ENCODE measurements at places on chromosomes 16 and 17. TPM values are rescaled to one million over a fixed set of nuclear protein-coding genes. Genes with fewer than 3 reads are reported as not detected.

DNA sequence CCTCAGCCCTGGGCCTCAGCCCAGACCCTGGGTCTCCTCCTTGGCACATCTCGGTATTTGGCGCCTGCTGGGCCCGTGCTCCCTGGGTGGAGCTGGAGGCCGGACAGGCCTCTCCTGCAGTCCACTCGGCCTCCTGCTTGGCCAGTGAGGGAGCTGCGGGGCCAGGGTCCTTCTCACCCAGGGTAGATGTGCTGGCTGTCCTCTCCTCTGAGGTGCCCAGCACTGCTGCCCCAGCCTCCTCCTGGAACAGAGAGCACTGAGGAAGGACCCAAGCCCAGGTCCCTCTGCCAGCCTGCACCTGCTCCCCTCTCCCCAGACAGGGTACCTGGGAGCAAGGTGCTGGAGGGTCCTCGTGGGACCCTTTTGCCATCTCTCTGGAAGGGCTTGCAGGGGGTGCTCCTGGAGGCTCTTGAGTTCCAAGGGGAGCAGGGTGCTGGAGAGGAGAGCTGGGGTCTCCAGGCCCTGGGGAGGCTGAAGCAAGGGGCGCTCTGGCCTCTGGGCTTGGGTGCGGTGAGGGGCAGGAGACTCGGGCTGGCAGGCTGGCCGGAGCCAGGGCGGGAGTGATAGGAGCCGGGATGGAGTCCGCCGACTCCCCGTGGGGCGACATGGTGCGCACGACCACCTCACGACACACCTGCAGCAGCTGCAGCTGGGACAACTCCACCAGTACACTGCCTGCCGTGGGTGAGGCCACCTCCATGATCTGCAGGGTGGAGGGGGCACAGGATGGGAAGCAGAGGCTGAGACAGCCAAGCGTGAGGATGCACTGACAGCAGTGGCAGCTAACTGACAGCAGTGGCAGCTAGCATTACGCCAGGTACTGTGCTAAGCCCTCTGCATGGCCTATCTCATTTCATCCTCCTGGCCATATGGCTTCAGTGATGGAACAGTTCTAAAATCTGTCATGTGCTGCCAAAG, 17.8 kb downstream of the TSPOAP1 start:
- DNase-seq = no peak

The FZD2 gene
- total RNA-seq = not detected

GRCh38 chr16:31248344-31248743, 11.4 kb upstream of the ITGAM start:
- DNase-seq = no peak

The MT1A gene
- total RNA-seq = not detected

The MYH8 gene
- total RNA-seq = not detected

The LASP1 gene
- total RNA-seq = 117 TPM

DNA sequence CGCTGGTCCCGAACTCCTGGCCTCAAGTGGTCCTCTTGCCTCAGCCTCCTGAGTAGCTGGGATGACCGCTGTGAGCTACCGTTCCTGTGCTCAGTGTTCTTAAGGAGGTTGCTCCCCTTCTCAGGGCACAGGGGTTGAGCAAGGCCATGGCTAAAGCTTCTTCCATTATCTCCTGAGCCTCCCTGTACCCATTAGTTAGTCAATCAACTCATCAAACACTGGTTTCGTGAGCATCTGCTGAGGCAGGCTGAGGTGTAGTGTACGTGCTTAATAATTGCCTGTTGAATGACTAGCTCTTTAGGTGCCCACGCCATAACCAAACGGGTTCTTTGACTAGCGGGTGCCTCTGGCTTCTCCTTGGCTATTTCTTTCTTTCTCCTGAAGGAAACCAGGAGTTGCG, 11.7 kb downstream of the SGCA start:
- no peak for DNase-seq

DNA sequence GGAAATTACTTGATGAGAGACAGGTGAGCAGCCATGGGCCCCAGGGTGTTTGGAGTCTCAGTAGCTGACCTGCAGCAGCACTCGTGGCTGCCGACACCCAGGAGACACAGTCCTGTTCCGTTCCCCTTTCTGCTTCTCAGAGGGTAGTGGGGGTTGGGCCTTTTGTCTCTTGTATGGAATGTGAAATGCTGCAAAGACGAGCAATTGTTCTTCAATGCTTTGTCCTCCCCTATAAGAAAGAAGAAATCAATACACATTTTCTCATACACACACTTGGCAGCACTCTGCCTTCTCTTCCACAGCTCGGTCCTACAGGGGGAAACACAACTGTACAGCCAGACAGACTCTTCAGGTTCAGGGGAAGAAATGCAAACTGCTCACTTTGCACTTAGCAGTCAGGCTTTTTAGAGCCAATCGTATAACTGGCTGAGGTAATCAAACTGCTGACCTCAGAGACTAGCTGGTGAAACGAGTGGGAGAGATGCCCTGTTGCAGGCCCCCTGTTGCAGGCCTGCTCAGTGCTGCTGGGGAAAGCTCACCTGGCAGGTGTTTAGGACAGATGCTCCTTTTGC, 96.7 kb downstream of the AATF start:
- DNase-seq = no peak

- DNase-seq = no peak
These were observed 14.8 kb downstream of the TAC4 start for GRCh38 chr17:49832840-49833599.

GRCh38 chr16:21719283-21719682, 55.5 kb downstream of the OTOA start:
- DNase-seq = no peak

The COQ7 gene
- 18.7 TPM for total RNA-seq

DNA sequence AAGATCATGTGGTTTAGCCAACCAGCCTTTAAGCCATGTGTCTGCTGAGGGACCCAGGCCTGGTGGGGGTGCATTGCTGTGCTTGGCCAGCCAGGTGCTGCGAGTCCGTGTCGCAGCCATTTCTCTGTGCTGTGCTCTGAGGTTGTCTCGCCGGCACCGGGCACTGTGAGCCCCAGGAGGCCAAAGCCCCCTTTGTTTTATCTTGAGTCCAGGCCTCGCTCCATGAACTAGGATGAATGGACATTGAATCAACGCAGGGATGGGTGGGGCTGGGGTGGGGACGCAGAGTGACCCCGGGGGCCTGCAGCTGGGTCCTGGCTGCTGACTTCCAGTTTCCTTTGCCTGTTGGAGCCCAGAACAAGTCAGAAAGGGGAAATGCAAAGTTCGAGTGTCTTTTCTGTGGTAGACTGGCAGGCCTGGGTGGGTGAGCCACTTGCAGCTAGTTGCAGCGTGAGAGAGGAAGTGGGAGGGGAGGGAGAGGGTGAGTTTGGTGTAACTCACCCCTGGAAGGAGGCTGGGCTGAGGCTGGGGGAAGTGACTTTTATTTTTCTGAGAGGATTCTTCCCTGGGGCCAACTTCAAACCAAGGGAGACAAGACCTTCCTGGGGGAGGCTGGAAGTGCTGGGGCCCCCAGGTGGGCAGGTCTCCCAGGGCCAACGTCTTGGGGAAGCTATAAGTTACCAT, 324.7 kb downstream of the SEC14L1 start:
- peak; percentile 80 for DNase-seq

The LRRC37A3 gene
- 5.1 TPM for total RNA-seq

DNA sequence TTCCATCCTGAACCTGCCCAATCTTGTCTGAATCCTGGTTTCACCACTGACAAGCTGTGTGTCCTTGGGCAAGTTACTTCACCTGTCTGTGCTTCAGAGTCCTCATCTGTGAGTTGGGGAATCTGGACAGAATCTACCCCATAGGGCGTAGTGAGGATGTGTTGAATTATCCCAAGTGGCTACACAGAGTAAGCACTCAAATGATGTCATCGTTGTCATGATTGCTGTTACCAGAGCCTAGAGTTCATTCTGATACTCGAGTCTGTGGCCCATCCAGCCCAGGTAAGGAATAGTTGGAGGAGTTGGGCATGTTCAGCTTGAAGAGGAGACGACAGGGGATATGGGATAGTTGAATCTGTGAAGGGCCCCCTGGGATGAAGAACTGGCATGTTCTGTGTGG, 45.9 kb downstream of the MAPT start:
- no peak for DNase-seq

The SCIMP gene
- not detected for total RNA-seq

The CDR2L gene
- total RNA-seq = 5.1 TPM

DNA sequence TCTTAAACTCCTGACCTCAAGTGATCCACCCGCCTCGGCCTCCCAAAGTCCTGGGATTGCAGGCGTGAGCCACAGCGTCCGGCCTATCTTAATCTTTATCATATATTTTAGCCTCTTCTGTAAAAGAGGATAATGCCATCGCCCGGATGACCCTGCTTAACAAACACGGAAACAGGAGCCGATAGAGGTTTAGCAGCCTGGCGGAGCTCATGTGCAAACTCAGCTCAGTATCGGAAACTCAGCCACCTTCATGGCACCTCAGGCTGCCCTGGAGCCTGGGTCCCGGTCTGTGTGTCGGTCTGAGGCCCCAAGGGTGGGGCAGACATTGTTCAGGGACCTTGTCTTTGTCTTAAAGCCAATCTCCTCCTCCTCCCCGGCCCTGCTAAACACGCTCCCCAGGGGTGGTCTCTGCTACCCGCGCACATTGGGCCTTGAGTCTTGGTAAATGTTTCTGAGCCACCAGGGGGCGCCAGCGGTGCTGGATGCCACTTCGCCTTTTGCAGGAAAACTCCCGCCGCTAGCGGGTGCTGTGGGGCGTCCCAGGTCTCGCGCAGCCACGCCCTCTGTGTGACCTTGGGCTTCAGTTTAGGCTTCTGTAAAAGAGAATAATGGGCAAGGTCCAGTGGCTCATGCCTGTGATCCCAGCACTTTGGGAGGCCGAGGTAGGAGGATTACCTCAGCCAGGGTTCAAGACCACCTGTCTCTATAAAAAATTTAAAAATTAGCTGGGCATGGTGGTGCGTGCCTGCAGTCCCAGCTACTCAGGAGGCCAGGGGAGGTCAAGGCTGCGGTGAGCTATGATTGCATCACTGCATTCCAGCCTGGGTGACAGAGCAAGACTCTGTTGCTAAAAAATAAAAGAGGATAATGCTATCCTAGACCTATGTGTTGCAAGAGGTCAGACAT, 2.7 kb downstream of the CETP start:
- DNase-seq = peak; percentile 96

- no peak for DNase-seq
These were observed 1036.6 kb downstream of the CDH11 start for GRCh38 chr16:64085296-64085695.

DNA sequence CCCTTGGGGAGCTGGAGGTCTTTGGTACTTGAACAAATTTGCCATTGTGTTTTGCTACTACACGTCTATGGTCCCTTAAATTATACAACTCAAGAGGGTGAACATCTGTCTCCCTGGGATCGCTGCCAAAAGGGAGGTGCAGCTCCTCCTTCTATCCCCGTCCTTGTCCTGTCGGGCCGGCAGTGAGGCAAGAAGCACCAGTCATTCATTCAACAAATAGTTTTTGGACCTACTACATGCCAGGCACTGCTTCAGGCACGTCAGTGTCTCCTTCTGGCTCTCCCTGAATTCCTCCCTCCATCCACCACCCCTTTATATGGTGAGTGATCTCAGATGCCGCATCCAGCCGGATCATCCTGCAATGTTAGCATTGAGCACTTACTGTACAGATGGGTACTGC, 2.2 kb upstream of the RPL38 start:
- DNase-seq = peak; percentile 62

The G6PC1 gene
- not detected for total RNA-seq

The CPPED1 gene
- total RNA-seq = 12.9 TPM

GRCh38 chr16:48629016-48629415, 19.0 kb upstream of the N4BP1 start:
- no peak for DNase-seq

DNA sequence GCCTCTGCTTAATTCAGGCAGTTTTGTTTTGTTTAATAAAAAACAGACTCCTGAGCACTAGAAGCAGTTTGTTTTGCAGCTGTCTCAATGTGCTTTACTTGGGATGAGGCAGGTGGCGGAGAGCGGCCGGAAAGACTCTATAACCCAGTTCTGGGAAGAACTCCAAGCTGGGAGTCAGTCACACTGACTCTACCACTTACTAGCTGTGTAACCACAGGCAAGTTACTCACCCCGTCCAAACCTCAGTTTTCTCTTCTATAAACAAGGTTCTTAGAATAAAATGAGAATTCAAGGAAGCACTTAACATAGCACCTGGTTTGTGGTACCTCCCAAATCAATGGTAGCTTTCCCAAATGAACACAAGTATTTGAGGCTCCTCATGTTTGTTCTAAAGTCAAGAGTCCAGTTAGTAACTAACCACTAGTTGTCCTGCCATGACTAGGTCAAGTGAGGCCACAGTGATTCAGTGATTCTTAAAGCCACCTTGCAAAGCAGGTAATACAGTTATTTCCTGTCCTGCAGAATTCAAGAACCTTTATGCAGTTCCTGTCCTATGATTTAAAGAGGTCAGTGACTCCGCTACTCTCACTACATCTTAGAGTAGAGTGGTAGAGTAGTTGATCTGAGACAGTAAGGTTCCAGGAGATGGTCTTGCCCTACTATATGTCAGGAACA, 2.7 kb downstream of the TXNDC17 start:
- DNase-seq = no peak

The FASN gene
- 148 TPM for total RNA-seq

GRCh38 chr16:53745753-53746266, 41.9 kb downstream of the FTO start:
- DNase-seq = no peak

- DNase-seq = no peak
These were observed 37.5 kb downstream of the RBFOX3 start for GRCh38 chr17:79573196-79573896.

DNA sequence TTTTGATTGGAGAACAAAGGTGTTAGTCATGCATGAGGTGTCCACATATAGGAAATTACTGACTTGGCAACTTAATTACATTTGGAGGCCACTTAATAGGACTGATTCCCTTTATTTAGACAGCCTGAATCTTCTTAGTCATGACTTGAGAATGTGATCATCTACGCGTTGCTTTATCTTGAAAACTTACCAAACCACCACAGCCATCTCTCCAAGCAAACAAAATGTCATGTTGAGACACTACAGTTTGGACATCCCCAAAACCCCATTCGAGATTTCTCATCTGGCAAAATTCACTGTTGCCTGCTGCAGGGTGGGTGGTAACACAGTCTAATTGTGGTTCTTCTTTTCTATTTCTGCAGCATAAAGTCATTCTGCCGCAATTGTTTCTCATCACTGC, 176.5 kb upstream of the CDH5 start:
- DNase-seq = no peak

The NGFR gene
- total RNA-seq = 3.7 TPM

The RAB37 gene
- total RNA-seq = not detected

DNA sequence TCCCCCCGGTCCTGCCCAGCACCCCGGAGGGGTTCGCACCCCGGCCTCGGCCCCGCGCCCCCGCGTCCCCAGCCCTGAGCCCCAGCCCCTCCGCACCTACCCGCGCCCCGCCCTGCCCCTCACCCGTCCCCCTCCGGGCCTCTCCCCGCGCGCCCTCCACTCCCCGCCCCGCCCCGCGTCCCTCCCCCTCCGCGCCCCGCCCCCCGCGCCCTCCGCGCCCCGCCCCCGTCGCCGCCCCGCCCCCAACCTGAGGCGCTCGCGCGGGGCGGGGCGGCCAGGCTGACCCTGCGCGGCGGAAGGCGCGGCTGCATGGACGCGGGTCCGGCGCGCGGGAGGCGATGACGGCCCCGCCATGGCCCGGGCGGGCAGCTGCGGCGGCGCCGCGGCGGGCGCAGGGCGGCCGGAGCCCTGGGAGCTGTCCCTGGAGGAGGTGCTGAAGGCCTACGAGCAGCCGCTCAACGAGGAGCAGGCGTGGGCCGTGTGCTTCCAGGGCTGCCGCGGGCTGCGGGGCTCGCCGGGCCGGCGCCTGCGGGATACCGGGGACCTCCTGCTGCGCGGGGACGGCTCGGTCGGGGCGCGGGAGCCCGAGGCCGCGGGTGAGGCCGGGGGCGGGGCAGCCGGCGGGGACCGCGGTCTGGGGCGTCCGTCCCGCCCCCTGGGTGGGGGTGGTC, at the start of gene SPIRE2:
TSS of gene SPIRE2 (plus strand) at position 277 of the 671 bp plus-strand sequence. CDS start at position 353, 76 bp downstream.
- peak; percentile 68 for DNase-seq

The KRT36 gene
- total RNA-seq = not detected

- peak; percentile 28 for DNase-seq
These were observed 25.3 kb upstream of the KSR1 start for GRCh38 chr17:27430882-27431491.

Data from transverse colon (tissue), 4 donors.